ENCODE measurements at places on chromosomes 3 and 15.

GRCh38 chr3:47082519-47082918, 81.4 kb downstream of the SETD2 start:
- peak; percentile 74 for DNase-seq

GRCh38 chr15:60573936-60574335, 95.0 kb upstream of the ICE2 start:
- no peak for DNase-seq

DNA sequence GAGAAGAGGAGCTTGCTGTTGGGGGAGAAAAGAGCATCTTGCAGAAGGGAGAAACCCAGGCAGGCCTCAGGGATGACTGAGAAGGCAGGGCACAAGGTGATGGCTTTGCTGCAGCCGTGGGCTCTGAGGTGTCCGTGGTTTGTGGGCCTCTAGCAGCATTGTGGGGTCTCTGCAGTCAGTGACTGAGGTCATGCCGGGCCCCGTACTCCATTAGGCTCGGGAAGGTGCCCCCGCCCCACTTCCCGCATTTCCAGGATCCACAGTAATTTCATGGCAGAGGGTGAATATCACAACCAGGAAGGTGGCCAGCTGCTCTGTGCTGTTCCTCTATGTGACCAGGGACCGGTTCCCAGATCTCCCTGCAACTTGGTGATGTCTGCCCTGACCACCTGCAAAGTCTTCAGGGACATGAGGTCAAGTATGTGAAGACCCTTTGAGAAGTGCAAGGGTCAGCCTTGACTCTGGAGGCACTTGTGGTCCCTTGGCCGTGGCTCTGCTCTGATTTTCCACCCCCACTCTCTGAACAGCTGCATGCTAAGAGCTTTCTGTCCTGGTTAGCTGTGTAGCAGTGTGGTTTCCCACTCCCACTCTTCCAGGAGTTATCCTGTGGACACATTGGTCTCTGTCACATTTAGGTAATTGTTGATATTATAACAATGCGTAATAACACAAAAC, 3.6 kb downstream of the KLF13 start:
- no peak for DNase-seq

DNA sequence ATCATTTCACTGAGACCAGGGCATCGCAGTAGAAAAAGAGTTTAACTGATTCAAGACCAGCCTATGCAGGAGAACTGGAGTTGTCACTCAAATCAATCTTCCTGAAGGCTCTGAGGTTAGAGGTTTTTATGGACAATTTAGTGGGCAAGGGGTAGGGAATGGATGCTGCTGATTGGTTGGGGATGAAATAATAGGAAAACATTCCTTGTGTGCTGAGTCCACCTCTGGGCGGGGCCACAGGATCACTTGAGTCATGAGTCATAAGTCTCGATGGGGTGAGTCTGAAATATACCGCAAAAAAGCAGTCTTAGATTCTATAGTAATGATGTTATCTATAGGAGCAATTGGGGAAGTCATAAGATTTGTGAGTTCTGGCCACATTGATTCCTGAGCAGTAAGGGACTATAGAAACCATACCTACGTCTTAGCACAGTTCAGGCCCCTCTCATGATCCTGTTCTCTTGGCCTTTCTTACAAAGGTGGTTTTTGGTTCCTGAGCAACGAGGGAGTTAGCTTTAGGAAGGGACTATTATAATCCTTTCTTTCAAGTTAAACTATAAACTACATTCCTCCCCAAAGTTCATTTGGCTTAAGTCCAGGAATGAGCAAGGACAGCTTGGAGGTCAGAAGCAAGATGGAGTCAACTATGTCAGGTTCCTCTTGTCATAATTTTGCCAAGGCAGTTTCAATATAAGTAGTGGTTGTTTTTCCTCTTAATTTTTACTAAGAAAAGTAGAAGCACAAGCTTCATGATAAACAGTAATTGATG, 2.7 kb upstream of the OPA1 start:
- no peak for DNase-seq

DNA sequence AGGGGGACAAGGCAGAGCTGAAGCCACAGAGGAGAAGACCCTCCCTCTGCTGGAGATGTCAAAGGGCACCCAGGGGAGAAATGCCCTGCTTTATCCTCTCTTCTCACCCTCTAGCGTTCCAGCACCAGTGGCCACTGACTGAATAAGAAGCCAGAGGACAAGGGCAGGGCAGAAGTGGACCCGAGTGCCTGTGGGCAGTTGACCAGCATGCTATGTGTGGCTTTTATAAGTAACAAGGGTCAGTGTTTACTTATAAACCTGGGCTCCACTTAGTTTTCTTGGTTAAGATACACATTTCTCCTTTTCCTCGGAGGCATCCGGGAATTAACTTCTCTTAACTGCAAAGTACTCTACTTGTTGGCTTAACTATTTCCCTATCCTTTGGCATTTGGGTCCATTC, 13.3 kb upstream of the HDAC11 start:
- DNase-seq: no peak

DNA sequence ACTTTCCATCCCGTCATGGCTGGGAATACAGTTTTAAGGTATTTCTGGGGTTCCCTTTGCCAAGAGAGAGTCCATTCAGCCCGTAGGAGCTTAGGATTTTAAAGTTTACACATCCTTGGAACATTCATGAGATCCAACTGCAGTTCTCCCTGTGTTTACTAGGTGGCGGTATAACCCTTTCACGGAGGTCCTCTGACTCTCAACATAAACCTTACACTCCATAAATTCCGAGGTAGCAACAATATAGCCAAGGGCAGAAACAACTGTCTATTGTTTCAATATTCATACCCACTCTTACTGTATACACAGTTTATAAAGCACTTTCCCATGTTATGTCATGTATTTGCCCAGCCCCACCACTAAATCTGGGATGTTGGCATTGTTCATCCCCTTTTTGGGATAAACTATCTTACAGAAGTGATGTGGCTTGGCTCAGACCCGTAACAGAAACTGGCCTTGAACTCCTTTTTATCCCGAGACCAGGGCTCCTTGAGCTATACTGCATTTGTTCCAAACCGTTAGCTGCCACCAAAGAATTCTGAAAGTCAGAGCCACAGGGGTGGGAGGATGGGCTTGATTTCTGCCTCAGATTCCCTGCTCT, 69.2 kb upstream of the COL6A5 start:
- peak; percentile 31 for DNase-seq

- no peak for DNase-seq
These were observed 94.7 kb upstream of the TUSC7 start for GRCh38 chr3:116614795-116615362.

DNA sequence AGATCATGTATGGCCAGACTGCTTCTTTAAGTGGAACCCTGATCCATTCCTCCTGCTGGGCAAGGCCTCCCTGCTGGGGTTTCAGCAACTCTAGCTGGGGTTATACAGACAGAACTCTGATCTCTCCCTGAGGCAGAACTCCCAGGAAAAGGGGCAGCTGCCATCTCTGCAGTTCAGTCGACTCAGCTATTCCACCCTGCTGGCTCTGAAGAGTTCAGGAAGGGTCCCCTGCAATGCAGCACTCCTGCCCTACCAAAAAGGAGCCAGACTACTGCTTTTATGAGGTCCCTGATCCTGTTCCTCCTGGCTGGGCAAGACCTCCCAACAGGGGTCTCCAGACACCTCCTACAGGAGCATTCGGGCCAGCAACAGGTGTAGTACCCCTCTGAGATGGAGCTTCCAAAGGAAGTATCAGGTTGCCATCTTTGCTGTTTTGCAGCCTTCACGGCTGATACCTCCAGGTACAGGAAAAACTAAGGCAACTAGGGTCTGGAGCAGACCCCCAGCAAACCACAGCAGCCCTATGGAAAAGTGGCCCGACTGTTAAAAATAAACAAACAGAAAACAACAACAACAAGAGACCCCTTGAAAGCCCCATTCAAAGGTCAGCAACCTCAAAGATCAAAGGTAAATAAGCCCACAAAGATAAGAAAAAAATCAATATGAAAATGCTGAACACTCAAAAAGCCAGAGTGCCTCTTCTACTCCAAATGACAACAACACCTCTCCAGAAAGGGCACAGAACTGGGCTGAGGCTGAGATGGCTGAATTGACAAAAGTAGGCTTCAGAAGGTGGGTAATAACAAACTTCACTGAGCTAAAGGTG, 14.2 kb upstream of the CP start:
- no peak for DNase-seq

- DNase-seq: no peak
These were observed 42.8 kb downstream of the SEMA3G start for GRCh38 chr3:52402101-52402521.

DNA sequence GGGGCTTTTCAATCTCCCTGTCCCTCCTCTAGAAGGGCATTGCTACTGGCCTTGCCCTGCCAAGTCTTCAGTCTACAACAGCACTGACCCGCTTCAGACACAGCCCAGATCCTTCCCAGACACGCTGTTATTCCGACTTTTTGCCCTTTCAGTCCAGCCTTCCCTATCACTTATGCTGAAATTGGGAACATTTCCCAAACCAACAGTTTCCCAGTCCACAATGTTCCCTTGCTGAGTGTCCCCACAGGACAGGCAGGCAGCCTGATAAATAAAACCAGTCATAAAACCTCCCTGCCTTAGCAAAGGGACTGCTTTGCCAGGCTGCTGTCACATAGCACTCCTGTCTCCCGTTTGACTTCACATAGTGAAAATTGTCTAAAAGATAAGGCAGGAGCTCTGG, 43.5 kb downstream of the GOLGA6L2 start:
- DNase-seq: no peak

DNA sequence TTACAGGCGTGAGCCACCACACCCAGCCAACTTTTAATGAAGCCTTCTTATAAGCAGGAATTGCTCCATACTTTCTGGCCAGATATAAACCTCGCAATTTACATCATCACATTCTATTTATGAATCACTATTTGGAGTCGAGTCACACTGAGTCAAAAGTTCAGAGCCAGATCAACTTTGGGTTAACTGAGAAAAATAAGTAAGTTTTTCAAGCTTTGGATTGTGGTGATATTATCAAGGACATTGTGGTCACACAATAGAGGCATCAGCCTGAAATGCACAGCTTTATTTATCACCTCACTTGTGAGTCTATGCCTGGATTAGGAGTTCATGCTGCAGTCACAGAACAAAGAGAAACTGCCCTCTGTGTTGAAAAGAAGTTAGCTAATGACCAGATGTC, 1163.5 kb downstream of the ROBO1 start:
- no peak for DNase-seq

DNA sequence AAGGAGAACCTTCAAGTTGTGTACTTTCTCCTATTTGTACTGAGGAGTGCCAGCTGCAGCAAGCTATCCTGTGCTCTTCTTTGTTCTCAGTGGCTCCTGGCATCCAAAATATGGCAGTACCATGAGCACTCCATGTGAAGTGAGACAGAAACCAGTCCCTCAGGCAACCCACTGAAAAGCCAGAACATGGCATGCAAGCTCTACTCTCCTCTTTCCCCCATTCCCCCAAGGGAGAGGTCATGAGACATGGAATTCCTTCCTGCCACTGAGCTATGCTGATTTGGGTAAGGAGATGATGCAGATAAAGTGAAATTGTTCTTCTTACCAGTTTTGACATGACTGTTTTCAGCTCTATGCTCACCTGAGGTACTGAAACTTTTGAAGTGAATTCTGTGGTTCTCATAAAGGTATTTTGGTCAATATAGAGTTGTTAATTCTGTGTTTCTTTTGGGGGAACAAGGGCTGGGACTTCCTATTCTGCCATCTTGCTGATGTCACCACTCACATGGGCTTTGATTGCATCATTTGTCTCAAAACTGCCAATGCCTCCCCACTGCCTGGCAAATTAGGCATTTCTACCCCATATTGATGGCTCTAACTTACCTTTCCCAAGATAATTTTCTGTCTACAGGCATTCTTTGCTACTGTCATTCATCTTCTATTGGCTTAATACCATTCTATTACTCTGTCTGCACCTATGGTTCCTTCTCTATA, 22.8 kb upstream of the CEP152 start:
- DNase-seq: no peak

DNA sequence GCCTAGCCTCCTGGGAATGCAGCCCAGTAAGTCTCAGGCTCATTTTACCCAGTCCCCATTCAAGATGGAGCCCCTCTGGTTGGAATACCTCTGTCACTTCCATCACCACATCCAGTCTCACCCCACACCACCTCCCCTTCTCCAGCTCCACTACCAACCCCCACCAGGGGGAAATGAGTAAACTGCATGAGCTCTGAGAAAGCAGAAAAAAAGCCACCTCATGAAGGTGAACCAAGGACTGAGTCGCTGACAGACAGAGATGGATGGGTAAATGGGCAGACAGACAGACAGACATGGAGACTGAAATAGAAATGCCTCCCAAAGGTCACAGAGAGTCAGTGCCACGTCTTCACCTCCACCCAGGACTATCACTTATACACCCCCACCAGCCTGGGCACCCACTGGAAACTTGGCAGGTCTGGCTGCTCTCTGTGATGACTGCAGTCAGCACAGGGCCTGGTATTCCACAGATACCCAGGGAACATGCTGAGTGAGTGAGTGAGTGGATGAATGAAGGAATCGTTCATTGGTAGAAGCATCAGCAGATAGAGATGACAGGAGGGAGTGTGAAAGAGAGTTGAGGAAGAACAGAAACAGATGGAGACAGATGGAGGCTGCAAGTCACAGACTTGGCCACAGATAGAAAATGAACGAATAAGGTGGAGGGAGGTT, 4.9 kb upstream of the LOXL1 start:
- DNase-seq: no peak

GRCh38 chr3:66075281-66075680, 36.6 kb upstream of the MAGI1 start:
- DNase-seq: no peak

DNA sequence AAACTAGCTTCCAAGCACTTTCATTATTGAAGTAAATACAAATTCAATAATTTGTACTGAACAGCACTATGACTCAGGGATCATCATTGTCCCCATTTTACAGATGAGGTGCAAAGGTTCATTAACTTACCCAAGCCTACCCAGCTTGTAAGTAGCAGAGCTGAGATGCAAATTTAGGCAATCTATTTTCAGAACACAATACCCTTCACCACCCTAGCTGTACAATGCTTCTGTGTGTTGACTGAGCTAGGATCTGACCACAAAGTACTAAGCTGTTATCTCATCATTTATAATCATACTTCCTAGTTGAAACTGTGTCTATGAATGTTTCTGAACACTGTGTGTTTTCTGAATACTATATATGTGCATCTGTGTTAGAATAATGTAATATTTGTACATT, 3.2 kb upstream of the ILDR1 start:
- peak; percentile 26 for DNase-seq

- DNase-seq: no peak
These were observed 29.9 kb upstream of the MCCC1 start for GRCh38 chr3:183129243-183129642.

DNA sequence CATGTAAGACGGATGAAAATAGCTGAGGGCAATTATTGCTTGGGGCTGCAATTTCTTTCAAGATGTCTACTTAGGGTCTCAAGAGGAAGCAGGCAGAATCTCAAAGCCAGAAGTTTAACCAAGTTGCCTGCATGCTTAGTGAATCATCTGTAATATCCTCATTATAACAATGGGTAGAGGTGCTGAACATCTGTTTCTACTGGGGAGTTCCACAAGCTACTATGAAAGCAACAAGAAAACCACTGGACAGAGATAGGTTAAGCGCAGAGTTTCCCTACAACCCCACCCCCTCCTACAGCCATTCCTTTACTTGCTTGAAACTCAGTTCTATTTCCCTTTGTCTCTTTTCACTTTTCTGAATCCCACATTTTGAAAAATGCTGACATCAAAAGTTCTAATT, 759.4 kb upstream of the GBE1 start:
- no peak for DNase-seq
